ENCODE measurements at places on chromosomes 3 and 15. TPM values are rescaled to one million over a fixed set of nuclear protein-coding genes. Genes with fewer than 3 reads are reported as not detected.

The ISLR gene
- not detected for total RNA-seq

DNA sequence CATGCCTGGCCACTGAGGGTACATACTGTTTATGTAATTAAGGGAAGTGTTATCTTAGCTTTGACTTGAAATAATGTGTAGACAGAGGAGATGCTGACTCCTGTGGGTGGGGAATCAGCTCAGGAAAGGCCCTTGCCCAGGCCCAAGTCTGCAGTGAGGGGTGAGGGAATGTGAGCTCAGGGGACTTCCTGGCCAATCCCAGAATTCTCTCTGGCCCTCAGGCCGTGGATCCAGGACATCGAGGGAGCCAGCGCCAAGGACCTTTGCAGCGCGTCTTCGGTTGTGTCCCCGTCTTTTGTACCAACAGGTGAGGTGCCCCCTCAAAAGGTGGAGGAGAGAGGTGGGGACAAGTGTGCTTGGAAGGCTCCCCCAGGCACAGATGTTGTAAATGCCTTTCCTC, 6.4 kb downstream of the CIB1 start:
- H3K36me3 ChIP-seq: peaks cover 23% of the 10 kb centered on the region
- H3K4me1 ChIP-seq: peaks cover 27% of the 10 kb centered on the region
- H3K27ac ChIP-seq: peak overlapping the region; percentile 18
- no peak for DNase-seq
- H3K27me3 ChIP-seq: no peaks in the 10 kb centered on the region
- no peak overlapping the region for H3K4me3 ChIP-seq

- no peak overlapping the region for H3K4me3 ChIP-seq
- no peaks in the 10 kb centered on the region for H3K27me3 ChIP-seq
- H3K27ac ChIP-seq: no peak overlapping the region
- DNase-seq: no peak
These were observed 35.5 kb upstream of the GNB4 start for GRCh38 chr3:179486806-179487205.

DNA sequence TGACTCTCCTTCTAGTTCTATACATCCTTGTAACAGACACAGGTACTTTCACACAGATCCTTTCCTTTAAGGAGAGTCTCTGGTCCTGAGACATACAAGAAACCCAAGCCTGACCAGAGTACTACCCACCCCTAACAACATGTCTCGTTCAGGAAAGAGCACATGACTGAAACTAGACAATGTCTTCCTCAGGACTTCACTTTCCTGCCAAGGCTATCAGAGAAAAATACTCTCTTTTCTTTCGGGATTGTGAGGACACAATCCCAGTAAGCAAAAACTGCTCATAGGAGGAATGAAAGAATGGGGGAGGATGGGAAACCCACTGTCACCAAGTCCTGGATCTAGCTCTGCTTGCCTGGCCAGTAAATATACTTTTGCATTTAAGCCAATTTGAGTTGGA, 11.5 kb upstream of the ANKRD28 start:
- H3K4me1 ChIP-seq: no peaks in the 10 kb centered on the region
- no peak overlapping the region for H3K27ac ChIP-seq
- H3K36me3 ChIP-seq: no peaks in the 10 kb centered on the region
- no peaks in the 10 kb centered on the region for H3K27me3 ChIP-seq
- no peak overlapping the region for H3K4me3 ChIP-seq

The LNP1 gene
- total RNA-seq: 1.2 TPM

GRCh38 chr15:78438619-78439285, 736 bp downstream of the IREB2 start:
- H3K36me3 ChIP-seq: peaks cover 8% of the 10 kb centered on the region
- H3K4me3 ChIP-seq: peak overlapping the region; percentile 69
- peak overlapping the region; percentile 94 for H3K27ac ChIP-seq
- H3K27me3 ChIP-seq: no peaks in the 10 kb centered on the region

The PPARG gene
- 0.37 TPM for total RNA-seq

The CEP70 gene
- 11.8 TPM for total RNA-seq

DNA sequence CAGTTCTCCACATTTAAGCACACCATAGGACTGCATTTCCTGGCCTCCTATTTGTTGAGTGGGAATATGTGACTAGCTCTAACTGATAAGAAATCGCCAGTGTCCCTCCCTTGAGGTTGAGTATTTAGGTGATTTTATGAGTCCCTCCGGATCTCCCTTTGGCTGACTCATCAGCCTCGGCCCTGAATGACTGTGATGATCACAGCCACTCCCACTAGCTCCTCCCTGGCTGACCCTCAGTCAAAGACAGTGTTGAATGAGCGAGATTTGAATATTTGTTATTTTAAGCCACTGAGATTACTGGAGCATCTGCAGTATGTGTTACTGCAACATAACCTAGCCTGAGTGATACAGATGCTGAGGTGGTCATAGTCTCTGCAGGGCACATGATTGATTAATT, 515.3 kb downstream of the EPHB1 start:
- H3K36me3 ChIP-seq: no peaks in the 10 kb centered on the region
- no peaks in the 10 kb centered on the region for H3K27me3 ChIP-seq
- no peak overlapping the region for H3K27ac ChIP-seq
- H3K4me3 ChIP-seq: no peak overlapping the region
- no peaks in the 10 kb centered on the region for H3K4me1 ChIP-seq

The GOLGA8T gene
- total RNA-seq: 0.22 TPM

- H3K27me3 ChIP-seq: no peaks in the 10 kb centered on the region
- H3K4me3 ChIP-seq: no peak overlapping the region
- no peaks in the 10 kb centered on the region for H3K36me3 ChIP-seq
- H3K4me1 ChIP-seq: no peaks in the 10 kb centered on the region
These were observed 648.7 kb upstream of the CCDC54 start for GRCh38 chr3:106728315-106729098.

DNA sequence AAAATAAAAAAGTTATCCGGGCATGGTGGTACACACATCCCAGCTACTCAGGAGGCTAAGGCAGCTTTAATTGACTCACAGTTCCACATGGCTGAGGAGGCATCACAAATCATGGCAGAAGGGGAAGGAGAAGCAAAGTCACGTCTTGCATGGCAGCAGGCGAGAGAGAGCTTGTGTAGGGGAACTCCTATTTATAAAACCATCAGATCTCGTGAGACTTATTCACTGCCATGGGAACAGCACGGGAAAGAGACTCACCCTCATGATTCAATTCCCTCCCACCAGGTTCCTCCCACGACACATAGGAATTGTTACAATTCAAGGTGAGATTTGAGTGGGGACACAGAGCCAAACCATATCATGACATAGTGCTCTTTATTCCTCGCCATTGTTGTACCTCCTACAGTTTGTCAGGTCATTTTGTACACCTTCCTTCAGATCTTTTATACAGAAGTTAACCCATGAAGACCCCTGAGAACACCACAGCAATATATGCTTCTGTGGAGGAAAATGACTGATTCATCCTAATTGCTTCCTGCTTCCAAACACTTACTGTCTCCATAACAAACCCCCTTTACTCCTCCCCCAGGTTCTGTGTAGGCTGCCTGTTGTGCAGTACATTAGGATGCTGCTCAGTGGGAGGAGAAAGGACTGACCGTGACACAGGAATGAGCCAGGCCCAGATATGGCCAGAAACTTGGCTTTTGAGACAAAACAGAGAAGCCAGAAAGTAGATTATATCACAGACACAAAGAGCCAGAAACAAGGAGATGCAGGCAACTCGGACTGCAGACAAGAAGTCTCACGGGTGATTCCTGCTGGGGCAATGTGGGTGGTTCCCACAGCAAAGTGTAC, 67.9 kb upstream of the HEG1 start:
- no peaks in the 10 kb centered on the region for H3K27me3 ChIP-seq
- no peaks in the 10 kb centered on the region for H3K36me3 ChIP-seq
- no peak overlapping the region for H3K27ac ChIP-seq
- peaks cover 23% of the 10 kb centered on the region for H3K4me1 ChIP-seq

- no peak for DNase-seq
- H3K27me3 ChIP-seq: peaks cover 7% of the 10 kb centered on the region
- no peak overlapping the region for H3K4me3 ChIP-seq
- H3K27ac ChIP-seq: no peak overlapping the region
- no peaks in the 10 kb centered on the region for H3K36me3 ChIP-seq
- H3K4me1 ChIP-seq: no peaks in the 10 kb centered on the region
These were observed 38.7 kb downstream of the ARNT2 start for GRCh38 chr15:80442728-80443403.

- DNase-seq: no peak
- H3K4me1 ChIP-seq: peaks cover 3% of the 10 kb centered on the region
- no peaks in the 10 kb centered on the region for H3K27me3 ChIP-seq
- no peak overlapping the region for H3K27ac ChIP-seq
- no peaks in the 10 kb centered on the region for H3K36me3 ChIP-seq
- no peak overlapping the region for H3K4me3 ChIP-seq
These were observed 44.1 kb upstream of the WWTR1 start for GRCh38 chr3:149701977-149702350.

DNA sequence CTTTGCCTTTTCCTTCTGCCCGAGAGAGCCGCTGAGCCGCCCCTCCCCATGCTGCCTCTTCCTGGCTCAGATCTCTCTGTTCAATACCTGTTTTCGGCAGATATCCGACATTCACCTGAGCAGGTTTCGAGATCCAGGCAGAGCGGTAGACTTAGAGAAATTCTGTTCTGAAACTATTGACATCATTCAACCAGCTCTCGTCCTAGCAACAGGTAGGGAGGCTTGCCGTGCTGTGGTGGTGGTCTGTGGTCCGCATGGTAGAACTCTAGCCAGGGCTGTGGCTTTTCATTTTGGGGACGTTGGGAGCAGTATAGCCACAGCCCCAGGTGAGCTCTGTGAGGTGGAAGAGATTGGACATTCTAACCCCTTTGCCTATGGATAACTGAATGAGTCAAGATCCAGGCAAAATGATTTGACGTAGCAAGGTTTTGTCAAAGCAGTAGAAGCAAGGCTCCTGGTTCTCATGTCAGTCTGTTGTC, 810 bp downstream of the TMEM62 start:
- DNase-seq: no peak
- peak overlapping the region; percentile 72 for H3K27ac ChIP-seq
- H3K4me1 ChIP-seq: peaks cover 6% of the 10 kb centered on the region

Measured in naive thymus-derived CD4-positive, alpha-beta T cell (primary cell).